Calu3 (cell line): ENCODE measurements at places on chromosomes 2 and 18.

- DNase-seq = no peak
Measured at GRCh38 chr2:73925033-73925704, 1.5 kb upstream of the DGUOK start.

DNA sequence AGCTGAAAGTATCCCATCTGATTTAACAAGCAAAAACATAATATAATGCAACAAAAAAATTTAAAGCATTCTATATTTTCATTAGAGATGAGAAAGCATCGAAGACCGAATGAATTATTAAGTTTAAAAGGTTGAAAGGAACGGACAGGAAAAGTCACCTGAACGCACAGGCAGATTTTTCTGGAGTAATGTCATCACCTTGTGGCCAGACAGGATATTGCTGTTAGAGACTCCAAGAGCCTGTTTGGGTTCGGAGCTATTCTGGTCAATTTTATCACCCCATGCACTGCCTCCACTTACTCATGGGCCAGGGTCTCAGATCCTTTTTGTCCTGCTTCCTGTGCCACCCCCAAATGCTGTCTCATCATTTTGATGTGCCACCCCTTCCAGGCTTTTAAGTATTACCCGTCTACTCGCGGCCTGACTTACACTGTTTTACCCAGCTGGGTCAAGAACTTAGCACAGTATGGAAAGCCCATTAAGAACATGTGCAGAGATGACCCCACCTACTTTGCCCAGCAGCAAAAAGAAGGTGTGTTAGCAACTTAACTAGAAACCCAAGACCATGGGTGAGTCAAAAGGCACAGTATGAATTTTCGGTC lies 27.3 kb downstream of the GKN2 start:
- DNase-seq = peak; percentile 55

DNA sequence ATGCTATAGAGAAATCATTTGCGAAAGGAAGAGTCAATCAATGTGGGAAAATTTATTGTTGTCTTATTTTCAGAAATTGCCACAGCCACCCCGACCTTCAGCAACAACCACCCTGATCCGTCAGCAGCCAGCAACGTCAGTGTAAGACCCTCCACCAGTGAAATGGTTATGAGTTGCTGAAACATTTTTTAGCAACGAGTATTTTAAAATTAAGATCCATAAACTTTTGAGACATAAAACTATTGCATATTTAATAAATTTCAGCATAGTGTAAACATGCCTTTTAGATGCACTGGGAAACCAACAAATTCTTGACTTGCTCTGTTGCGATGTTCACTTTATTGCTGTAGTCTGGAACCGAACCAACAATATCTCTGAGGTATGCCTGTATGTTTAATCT lies 887.9 kb downstream of the DCDC2C start:
- no peak for DNase-seq

DNA sequence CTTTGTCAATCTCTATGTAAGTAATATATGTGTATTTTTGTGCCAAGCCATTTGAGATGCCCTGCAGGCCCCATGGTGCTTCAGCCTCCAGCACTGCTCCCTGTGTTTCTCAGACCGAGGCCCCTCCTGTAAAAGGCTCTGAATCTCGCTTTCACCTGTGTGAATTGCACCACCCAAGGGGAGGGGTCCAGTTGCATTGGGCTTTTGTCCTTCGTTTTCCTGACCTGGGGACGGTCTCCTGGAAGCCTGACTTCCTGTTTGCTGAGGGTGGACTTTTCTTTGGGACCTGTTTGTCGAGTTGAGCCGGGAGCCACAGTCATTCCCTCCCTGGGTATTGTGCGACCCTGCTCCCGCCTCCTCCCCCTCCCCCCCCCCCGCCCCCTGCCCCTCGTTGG lies 48.9 kb downstream of the AGAP1 start:
- peak; percentile 73 for DNase-seq
